ENCODE measurements at places on chromosomes 1 and 21. TPM values are rescaled to one million over a fixed set of nuclear protein-coding genes. Genes with fewer than 3 reads are reported as not detected.

HES3 gene
- not detected for total RNA-seq

GNPAT gene
- total RNA-seq = 31.2 TPM

GRCh38 chr1:172821609-172822274 lies 162.8 kb downstream of the FASLG start:
- DNase-seq = no peak

- DNase-seq = no peak
These were observed 1409.4 kb downstream of the MRPL39 start for GRCh38 chr21:24197923-24198322.

DNA sequence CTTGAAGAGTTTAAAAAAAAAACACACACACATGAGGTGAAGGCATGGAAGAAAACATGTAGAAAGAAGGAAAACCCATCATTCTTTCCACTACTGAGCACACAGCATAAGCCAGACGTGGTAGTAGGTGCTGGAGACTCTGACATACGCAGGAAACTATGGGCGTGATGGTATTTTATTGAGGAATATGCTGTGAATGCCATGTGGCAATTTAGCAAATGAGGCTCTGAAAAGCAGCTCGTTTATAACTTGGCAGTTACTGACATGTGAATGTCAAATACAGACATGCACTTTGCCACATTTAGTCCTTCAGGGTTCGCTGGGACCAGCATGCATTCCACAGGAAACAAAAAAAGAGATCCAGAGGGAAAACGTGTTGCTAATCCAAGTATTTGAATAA lies 74.3 kb upstream of the IFNAR2 start:
- DNase-seq = no peak

- DNase-seq = no peak
These were observed 6.5 kb upstream of the GRIK3 start for GRCh38 chr1:37040773-37041172.

DMAP1 gene
- total RNA-seq = 18.5 TPM

- no peak for DNase-seq
These were observed 12.7 kb downstream of the GABRD start for GRCh38 chr1:2031546-2032540.

SLC35A3 gene
- total RNA-seq = 23.6 TPM

- no peak for DNase-seq
These were observed 272.2 kb downstream of the VAV3 start for GRCh38 chr1:107692580-107693345.

DNA sequence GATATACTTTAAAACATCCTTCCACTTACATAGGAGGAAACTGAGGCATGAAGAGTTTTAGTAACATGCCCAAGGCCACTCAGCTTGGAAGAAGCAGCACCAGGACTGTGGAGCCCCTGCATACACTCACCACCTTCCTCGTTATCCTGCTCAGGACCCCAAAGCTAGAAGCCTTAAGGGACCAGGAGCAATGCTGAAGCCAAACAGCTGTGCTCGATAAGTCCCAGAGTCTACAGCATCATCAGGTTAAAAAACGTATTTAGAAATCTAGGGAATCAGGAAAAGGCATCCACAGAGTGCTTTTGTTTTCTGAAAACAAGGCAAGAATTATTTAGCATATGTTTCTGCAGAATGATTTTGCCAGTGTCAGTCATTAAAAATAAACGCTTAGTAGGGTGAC lies 301.7 kb upstream of the ESRRG start:
- no peak for DNase-seq

DNA sequence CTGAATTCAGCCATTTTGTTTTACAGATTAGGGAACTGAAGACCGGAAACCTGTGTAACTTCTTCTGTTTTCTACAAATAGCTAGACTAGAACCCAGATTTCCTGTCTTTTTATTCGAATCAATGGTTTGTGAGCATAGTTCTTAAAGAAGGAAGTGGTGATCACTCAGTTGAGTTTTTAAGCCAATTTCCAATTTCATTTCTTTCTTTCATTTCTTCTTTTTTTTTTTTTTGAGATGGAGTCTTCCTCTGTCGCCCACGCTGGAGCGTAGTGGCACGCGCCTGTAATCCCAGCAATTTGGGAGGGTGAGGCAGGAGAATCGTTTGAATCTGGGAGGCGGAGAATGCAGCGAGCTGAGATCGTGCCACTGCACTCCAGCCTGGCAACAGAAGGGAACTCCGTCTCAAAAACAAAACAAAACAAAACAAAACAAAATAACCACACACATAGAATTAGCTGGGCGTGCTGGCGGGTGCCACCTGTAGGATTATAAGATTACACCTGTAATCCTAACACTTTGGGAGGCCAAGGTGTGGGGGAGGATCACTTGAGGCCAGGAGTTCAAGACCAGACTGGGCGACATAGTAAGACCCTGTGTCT lies 3.0 kb upstream of the MDM4 start:
- DNase-seq = no peak

DNA sequence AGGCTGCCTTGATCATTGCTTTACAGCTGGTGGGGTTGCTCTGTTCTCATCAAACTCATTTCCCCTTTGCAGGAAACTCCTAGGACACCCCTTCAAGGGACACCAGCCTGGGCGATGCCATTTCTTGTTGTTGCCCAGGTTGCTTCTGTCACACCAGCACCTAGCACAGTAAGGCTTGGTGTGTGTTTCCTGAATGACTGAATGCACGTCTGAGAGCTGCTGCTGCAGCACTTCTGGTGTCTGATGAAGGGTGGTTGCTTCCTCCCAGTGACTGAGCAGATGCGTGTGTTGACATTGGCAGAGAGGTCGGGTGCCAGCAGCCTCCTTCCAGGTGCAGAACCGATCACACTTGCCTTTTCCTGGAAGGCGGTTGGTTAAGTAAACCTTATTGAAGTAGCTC lies 477.4 kb downstream of the CAMTA1 start:
- DNase-seq = no peak

KCNJ15 gene
- 2.3 TPM for total RNA-seq

DNA sequence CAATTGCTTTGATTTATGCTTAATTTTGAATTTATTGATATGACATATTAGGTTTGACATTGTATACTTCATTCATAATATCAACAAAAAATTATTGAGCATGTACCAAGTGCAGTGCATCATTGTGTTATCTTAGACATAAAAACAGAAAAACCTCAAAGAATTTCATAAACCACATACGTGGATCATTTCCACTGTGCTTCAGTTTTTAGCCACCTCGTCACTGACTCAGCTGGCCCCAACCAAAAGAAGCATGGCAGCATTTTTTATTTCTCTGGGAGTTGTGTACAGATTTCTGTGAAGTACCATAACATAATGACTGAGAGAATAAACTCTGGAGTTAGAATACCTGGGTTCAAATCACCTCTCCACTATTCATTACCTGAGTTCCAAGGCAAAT lies 95.6 kb upstream of the C1orf87 start:
- DNase-seq = no peak

S100A7A gene
- total RNA-seq = not detected

DNA sequence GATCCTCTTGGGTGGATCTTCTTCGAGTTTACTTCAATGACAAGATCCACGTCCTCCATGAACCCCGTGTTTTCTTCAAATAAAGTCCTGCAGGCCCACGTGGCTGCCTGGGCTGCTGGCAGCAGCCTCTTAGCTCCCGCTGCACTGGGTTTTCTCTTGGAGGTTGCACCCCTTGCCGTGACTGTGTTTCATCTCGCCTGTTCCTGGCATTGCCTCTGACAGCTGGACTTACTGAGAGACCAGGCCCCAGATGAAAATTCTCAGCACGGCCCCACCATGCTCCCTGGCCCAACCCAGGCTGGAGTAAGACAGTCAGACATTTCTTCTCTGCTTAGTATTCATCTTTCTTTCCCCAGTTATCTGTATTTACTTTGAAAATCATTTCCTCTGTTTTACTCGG lies 274.8 kb upstream of the RUNX1 start:
- DNase-seq = no peak

DNA sequence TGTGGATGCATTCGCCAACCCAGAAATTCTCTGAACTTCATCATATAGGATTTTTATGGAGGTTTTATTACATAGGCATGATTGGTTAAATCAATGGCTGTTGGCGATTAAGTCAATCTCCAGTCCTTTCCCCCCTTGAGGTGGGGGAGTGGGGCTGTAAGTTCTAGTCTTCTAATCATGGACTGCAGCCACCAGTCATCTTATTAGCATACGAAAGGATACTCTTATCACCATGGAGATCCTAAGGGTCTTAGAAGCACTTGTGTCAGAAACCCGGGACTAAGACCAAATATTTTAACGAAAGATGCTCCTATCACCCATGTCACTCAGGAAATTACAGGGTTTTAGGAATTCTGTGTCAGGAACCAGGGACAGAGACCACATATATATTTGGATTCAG lies 36.3 kb downstream of the SDCCAG8 start:
- no peak for DNase-seq

DNA sequence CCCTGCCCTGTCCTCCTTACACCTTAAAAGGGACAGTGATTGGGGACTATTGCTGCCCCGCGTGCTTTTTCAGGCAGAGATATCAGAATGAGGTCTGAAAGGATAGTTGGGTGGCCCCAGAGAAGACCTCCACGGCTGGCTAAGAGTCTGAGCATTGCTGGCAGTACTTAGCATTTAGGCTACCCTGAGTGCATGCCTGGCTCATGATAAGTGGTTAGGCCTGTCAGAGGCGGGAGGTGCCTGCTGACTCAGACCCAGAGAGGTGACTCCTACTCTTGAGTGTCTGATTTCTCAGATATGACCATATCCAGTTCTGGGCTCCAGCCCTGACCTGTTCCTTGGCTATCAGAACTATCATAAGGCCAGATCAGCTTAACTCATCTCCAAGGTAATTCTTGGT lies 213.7 kb downstream of the PBX1 start:
- peak; percentile 86 for DNase-seq

- DNase-seq = no peak
These were observed 13.4 kb upstream of the FAM43B start for GRCh38 chr1:20538760-20539551.

- DNase-seq = peak; percentile 89
These were observed 61.7 kb downstream of the FCRL5 start for GRCh38 chr1:157490467-157491165.
